ENCODE measurements at places on chromosomes 12 and 14.

GRCh38 chr14:32607399-32607798, 278.3 kb downstream of the AKAP6 start:
- DNase-seq = no peak

DNA sequence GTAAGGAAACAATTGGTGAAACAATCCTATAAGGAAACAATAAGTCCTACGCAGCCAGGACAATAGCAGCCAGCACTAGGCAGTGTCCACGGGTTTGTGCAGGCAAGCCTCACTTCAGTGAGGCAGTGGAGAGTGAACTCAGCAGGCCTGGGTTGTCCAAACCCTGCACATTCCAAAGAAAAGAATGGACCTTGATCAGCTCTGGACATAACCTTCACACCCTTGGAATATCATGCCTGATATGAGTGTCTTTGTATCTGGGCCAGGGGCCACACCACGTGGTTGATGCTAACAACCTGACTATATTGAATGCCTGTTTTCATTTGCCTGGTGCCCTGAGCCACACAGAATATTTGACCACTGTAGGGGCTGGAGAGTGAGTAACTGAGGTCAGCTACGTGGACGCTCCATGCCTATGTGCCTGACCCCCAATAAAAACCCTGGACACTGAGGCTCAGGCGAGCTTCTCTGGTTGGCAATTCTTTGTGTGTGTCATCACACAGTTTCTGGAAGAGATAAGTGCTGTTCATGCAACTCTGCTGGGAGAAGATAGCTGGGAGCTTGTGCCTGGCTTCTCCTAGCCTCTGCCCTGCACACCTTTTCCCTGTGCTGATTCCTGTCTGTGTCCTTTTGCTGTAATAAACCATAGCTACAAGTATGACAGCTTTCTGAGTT, 81.4 kb upstream of the NCOR2 start:
- no peak for DNase-seq

DNA sequence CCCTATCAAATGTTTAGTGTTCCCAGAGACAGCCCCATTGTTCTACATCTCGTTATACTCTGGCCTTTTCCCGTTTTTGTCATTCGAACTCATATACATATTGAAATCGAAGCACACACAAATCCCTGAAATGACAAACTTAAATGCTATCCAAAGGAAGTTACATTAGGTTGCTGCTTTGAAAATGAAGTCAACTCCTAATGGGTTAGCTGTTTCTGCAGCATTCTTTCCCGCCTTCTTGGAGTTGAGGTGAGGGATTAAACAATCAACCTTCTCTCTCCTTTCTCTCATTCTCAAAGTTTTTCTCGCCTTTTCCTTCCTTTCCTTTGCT, 642 bp upstream of the PHC1 start:
- no peak for DNase-seq

DNA sequence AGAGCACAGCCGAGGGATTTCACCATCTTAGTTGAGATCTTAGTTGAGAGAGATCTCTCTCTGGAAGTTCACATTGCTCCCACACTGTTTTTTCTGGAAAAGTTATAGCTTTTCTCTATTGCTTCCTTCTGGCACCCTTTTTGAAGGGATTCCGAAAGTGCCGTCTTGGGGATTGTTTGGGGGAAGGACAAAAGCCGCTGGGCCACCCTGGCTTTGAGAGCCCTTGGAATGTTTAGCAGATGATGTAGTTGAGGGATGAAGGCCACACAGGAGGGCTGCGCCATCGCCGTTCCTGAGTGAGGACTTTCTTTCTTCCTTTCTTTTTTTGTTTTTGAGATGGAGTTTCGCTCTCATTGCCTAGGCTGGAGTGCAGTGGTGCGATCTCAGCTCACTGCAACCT, 17.7 kb downstream of the PLEKHG3 start:
- DNase-seq = no peak

DNA sequence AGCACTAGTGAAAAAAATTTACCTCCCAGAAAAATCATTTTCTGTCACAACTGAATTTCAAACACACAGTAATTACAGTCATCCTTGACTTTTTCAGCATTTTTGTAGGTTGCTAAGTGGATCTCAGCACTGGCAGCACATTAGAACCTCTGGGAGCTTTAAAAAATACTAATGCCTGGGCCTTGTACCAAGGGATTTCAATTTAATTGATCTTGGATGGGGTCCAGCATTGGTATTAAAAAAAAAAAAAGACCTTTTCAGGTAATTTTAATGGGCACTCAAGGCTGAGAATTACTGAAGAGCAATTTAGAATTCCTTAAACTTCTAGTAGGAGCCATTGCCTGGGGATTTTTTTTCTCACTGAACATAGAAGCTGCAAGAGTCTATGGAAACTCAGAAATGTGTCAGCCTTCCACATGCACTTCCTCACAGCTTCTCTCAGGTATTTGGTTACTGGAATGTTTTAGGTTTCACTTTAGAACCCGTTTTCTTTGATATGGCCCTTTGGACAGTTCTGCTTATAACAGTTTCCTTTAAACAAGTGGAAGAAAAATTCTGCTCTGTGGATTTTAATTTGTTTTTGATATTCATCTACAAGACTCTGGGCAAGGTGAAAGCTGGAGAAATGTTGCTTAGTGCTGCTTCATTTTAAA, 88.5 kb upstream of the DACT1 start:
- no peak for DNase-seq

DNA sequence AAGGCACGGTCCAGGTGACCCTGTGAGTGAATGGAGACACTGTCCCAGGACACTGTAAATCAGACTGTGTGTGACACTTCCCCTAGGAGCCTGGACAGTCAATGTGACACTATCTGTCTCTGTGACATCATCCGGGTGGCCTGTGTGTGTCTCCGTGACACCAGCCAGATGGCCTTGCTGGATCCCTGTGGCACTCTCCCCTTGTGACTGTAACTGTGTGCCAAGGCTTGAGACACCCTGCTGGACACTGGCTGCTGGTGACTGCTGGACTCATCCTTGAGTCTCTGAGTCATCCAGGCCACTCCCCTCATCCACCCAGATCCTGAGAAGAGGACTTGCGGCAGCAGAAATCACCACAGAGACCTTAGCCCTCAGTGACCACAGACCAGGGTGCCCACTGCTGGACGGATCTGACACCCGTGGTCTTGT, 51.6 kb downstream of the MVK start:
- peak; percentile 23 for DNase-seq

DNA sequence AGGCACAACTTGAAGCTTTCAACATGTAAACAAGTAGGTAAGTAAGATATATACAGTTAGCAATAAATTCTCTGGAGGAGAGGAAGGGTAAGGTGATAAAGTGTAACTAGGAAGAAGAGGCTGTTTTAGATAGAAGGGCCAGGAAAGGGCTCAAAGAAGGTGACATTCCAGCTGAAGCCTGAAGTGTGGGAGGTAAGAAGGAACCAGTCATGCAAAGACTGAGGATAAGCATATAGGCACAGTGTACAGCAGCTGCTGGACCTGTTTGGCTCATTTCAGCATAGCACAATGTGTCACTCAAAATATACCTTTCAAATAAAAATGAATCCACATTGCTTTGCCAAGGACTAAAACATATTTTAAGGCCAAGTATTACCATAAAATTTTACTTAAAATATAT, 28.6 kb upstream of the ARL1 start:
- no peak for DNase-seq
